ENCODE measurements at places on chromosomes 13 and 19.

DNA sequence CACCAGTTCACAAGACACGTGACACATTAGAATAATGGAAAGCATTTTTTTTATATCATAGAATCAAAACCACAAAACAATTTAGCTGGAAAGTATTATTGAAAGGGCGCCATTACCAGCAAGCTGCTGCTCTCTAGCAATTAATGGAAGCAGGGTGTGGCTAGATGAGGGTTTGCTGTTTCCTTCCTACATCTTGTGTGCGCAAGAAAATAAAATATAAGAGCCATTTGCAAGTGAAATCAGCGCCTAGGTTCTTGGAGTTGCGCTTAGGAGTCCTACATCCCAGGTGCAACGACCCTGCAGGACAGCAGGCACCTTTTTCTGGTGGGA, 140.9 kb downstream of the ZNF536 start:
- no peak for DNase-seq

- DNase-seq = no peak
These were observed 24.5 kb upstream of the SLC7A1 start for GRCh38 chr13:29619995-29620394.

DNA sequence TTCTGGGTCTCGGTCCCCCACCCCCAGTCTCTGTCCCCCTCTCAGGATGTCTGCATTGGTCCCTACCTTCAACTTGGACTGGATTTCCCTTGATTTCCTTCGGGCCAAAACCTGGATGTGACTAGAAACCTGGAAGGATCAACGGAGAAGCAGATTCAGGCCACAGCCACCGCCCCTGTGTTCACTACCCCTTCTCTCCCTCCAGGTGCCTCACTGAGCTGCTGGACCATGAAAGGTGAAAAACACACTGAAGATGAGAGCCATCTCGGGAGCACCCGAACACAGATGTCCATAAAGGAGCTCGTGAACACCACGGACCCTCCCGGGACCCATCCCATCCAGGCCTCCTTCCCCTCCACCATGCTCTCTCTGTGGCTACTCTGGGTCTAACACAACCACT, 5.0 kb downstream of the TEAD2 start:
- no peak for DNase-seq

DNA sequence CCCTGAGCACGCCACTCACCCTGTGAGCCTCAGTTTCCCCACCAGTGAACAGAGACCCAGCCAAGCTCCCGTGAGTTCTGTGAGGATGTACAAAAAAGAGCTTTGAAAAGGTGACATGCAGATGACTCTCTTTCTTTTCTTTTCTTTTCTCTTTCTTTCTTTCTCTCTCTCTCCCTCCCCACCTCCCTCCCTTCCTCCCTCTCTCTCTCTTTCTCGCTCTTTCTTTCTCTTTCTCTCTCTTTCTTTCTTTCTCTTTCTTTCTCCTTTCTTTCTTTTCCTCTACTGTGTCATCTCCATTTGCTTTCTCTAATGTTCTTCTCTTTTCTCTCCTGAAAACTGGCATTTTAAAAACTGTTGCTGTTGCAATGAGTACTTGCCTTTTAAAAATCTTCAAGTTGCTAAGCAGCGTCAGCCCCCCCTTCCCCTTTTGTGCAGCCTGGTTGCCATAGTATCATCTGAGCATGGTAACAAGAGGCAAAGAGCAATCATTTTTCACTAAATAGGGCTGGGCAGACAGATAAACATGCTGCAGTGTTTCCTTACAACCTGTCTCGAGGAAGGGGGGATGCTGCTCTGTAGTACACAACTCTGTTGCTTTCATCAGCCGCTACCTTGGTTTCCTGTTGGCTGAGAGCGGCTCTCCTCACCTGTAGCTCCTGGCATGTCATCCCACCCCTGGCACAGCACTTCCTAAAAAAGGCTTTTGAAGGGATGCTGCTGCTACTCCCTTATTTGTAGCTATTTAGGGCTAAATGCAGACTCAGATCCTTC, 108.7 kb upstream of the MBNL2 start:
- DNase-seq = no peak

GRCh38 chr19:10093295-10094186, 7.4 kb downstream of the SHFL start:
- no peak for DNase-seq

DNA sequence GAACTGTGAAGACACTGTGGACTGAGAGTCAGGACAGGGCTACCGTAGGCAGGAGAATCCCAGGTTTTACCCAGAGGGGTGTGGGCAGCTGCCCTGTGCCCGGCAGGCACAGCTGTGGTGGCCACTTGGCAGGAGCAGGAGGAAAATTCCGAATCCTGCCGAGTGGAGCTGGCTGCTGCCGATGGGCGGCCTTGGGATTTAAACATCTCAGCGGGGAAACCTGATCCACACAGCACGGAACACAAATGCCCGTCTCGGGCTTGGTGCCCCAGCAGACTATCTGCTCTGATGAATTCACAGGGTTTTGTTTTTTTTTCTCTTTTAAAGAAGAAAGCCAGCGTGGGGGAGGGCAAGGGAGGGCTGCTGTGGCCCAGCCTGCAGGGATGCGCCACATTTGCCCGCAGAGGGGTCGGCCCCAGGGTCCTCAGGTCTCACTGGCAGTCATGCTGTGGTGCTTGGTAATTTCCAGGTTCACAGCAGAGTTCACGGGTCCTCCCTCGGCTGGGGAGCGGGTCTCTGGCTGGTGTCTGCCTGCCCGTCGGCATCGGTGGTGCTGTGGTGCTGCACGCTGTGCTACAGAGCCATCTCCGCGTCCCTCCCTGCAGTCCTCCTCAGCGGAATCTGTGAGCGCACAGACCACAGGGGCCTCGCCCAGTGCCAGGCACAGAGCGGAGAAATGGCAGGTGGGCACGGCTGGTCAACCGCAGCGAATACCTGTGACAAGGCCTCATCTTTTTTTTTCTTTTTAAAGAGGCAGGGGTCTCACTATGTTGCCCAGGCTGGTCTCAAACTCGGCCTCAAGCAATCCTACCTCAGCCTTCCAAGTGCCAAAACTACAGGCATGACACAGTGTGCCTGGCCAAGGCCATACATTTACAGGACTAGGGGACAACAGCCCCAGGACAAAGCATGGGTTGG, 28.1 kb downstream of the MPND start:
- DNase-seq = no peak

- DNase-seq = no peak
These were observed 39.1 kb upstream of the SLC15A1 start for GRCh38 chr13:98791611-98792010.

DNA sequence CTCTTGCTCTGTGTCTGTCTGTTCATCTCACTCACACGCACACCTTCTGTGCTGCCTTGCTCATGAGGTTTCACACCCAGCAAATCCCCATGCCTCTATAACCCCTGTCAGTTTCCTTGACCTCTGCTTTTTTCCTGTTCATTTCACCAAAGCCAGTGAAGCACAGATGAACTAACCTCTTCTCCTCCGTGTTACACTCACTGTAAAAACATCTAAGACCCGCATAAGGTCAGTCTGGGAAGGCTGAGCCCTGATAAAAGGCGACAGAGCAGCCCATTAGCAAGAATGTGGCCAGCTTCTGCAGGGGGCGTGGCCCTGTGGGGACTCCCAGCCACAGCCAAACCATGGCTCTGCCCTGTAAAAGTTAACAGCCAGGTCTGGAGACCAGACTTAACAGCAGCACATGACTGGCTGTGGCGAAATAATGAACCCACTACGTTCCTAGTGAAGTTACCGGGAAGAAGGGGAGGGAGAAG, 42.8 kb upstream of the NPAS1 start:
- no peak for DNase-seq

GRCh38 chr19:17086120-17086519, 10.5 kb downstream of the MYO9B start:
- DNase-seq = peak; percentile 91

GRCh38 chr13:47211106-47211505, 314.3 kb upstream of the HTR2A start:
- DNase-seq = no peak

GRCh38 chr13:102317593-102317992, 84.3 kb downstream of the FGF14 start:
- DNase-seq = no peak

GRCh38 chr19:44840811-44841210, 5.3 kb upstream of the NECTIN2 start:
- DNase-seq = no peak

GRCh38 chr19:33261511-33262189, 36.0 kb upstream of the SLC7A10 start:
- peak; percentile 52 for DNase-seq

DNA sequence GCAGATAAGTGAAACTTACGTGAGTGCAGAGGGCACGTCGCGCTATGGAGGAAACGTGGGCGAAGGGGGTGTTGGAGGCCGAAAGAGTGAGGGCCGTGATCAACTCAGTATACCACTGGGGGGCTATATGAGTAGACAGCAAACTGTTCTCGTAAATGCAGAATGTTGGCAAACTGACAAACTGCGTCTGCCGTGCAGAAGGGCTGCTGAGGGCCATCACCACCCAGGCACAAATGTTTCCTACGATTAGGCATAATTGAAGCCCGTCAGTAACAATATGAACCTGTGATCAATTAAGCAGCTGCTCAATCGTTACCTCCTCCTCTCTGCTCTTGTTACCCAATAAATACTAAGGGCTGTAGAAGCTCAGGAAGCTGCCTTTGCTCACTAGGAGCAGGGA, 17.3 kb upstream of the MADCAM1 start:
- no peak for DNase-seq

GRCh38 chr19:7442423-7442822, 46.4 kb downstream of the PEX11G start:
- DNase-seq = peak; percentile 35

DNA sequence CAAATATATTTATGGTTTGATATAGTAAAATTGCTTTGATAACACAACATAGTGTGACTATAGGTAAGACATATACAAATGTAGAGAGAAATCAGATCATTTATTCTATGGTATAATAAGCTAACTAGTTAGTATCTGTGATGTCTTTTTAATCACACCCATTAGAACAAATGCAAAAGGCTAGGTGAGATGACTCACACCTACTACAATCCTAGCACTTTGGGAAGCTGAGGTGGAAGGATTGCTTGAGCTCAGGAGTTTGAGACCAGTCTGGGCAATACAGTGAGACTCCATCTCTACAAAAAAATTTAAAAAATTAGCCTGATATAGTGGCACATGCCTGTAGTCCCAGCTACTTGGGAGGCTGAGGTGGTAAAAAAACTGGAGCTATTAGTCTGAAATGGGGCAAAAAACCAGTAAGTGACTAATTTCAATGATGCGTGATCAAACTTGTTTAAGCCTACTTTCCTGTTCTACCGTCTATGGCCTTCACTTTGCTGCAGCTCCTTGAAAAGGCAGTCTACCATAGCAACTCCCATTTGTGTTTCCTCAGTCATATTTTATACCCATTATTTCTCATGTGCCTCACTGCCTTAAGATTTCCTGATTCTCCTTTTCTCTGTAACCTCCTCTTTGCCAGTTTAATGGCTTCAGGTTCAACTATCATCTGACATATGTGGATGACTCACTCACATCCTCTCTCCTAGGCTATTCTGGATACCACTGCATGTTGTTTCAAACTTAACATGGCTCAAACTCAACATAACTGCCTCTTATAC, 12.5 kb downstream of the ALG5 start:
- no peak for DNase-seq

DNA sequence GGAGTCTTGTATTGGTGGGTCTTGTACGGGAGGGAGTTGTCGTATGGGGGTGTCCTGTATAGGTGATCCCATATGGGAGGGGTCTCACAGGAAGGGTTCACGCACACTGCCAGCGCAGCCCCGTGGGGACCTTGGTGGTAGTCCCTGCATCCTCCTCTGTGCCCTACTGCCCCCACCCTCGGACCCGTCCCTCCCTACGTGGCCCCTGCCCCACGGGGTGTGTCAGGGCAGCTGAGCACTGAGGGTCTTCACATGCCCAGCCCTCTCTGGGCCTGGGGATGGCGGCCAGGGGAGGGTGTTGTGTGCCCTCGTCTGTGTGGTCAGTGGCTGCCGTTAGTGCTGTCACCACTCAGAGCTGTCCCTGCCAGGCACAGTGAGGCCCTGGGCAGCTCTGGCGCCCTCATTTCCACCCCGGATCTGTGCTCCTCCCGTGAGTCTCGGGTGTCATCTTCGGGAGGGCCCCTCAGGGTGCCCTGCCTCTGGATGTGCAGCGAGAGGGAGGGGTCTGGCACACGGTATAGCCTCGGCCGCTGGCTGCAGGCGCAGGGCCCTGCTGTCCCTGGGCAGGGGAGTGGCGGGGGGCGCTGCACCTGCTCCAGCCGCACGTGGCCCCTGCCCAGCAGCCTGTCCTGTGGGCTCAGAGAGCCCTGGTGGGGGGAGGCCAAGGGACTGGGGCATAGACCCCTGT, 16.0 kb upstream of the GNA15 start:
- peak; percentile 66 for DNase-seq

GRCh38 chr13:20553311-20553710, 13.6 kb upstream of the IFT88 start:
- DNase-seq = peak; percentile 98

DNA sequence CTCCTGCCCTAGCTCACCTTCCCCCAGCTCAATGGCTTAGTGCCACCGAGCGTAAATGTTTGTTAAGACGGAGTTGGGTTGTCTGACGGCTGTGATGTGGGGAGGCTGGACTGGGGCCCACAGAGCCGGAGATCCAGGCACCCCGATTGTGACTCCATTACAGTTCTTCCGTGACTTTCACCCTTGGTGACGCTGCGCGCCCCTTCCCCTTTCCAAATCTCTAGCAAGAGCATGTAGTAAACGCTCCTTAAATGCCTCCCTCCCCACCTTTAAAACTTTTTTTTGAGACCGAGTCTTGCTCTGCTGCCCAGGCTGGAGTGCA, 829 bp downstream of the REEP6 start:
- DNase-seq = no peak
